ENCODE measurements at places on chromosomes 1 and 21.

GRCh38 chr21:40244981-40245380 is 377.7 kb downstream of the PCP4 start:
- ATAC-seq = no peak

DNA sequence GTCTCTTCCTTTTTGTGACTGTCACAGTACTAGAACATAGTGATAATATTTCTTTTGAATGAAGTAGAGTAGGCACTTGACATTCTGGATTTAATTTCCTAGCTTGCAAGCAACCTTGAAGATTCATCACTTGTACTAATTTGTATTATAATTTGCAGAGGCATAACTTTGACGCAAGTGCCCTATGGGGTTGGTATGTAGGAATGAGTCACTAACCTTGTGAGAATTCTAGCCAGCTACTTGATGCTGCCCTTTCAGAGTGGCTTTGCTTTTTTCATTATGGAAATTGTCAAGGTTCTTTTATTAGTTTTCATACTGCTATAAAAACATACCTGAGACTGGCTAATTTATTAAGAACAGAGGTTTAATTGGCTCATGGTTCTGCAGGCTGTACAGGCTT is 13.7 kb upstream of the DPH5 start:
- ATAC-seq = peak; percentile 67

GRCh38 chr21:30629200-30629599 is 5.8 kb upstream of the KRTAP20-2 start:
- ATAC-seq = no peak

- ATAC-seq = no peak
These were observed 450 bp upstream of the CR2 start for GRCh38 chr1:207453710-207454045.

DNA sequence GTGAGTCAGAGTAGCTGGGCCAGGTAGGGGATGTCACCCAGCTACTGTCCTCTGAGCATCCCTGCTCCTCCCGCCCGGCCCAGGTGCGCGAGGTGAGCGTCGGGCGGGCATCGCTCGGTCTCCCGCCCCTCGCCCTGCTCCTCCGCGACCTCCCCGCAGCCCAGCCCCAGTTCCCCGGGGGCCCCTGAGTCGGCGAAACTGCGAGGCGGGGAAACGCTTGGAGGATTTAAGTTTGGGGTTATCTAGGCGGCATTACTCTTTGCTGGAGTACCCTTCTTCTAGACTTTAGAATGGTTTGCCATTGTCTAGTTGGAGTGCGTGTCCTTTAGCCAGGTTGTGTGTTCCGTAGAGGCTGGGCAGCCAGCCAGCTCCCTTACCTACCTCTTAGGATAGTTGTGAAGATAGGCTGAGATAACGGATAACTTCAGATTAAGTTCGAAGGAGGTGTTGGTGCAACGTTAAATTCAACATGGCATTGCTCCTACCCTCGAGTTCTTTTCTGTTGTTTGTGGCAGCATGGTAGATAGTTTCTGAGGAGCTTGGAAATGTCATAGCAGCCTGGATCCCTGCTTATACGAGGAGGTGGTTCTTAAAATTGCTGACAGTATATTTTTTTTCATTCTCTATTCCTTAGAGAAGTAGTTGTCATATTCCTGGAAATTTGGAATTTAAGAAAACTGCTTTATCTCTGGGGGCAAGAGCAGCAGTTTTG is 697 bp downstream of the AGO3 start:
- ATAC-seq = peak; percentile 39

DNA sequence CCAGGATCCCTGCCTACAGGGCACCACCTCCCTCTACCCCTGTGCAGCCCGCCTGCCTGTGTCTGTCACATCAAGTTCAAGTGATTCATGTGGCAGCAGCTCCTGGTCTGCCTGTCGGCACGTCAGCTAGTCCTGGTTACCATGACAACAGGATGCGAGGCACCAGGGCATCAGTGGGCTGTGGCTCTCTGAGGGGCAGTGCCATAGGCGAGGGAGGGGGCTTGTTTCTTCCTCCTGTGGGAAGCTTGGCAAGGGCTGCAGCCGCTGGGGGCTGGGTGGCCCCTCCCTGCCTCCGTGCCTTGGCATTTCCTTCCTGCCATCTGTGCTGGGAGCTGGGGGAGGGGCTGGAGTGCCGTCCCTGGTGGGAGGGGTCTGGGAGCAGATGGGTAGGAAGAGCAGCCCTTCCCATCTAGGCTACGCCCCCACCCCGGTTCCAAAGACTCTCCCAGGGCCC is 43.1 kb downstream of the FOXO6 start:
- ATAC-seq = peak; percentile 80

DNA sequence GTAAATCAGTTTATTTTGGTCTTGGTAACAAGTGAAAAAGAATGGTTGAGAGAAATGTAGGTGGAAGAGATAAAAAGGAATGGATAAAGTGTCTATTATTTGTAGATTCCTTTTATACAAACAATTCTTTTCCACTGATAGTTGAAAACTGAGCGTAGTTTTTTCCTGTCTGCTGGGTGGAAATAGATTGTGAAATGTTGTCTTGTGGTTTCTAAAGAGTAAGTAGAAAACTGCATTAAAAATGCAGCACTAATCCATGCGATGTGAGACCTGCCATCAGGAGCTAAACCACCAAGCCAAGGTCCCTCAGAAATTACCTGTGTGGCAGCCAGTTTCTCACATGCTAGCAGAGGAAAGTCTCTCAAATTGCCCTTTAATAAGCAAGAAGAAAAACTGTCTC is 103.2 kb upstream of the SLC44A3 start:
- no peak for ATAC-seq

GRCh38 chr1:923131-923990 is at the start of gene SAMD11:
TSS of gene SAMD11 (plus strand) at chr1:923923. CDS start at chr1:924432, 509 bp downstream.
- ATAC-seq = peak; percentile 18

DNA sequence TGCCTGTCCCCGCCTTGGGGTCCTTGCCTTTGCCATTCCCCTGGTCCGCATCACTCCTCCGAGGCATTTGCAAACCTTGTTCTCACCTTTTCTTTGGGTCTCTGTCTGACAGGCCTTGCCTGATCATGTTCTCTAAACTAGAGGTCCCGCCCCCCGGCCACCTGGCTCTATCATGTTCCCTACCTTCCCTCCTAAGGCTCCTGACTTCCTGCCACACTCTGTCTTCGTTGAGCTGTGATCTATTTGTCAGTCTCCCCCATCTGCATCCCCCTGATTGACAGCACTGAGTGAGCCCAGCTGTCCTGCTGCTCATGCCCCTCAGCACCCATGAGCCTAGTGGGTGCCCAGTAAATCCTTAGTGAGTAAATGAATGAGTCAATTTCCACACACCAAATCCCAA is 22.8 kb downstream of the ERG start:
- no peak for ATAC-seq

- no peak for ATAC-seq
These were observed 80.6 kb downstream of the SLC25A24 start for GRCh38 chr1:108119500-108119899.

DNA sequence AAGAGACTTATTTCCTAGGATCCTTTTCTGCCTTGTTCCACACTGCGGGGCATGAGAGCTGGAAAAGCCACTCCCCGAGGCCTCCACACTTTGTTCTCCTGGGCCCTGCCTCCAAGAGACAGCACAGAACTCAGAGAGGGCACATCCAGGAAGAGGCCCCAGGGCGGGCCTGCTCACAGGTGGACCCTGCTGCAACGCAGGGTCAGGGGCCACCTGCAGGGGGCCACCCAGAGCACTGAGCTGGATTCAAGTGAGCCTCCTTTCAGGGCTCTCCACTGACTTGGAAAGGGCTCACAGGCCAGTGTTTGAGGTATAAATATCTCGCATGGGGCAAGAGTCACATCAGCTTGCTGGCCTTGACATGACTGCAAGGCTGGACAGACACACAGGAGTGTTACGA is 4.8 kb downstream of the RGS16 start:
- ATAC-seq = 0 out of 3 replicates have a peak, but pooled peaks have one; percentile 6

Measured in SK-N-SH treated with all-trans-retinoic acid at 6 μM for 48 hours (cell line).